Activated naive CD8-positive, alpha-beta T cell treated with anti-CD3 and anti-CD28 coated beads for 36 hours (primary cell): ENCODE measurements at places on chromosomes 11 and 22.
A peak's percentile ranks its signal among the peaks of the same experiment; 100 is the strongest.

GRCh38 chr11:35951680-35952079 is 7.8 kb downstream of the LDLRAD3 start:
- no peaks in the 10 kb centered on the region for H3K36me3 ChIP-seq
- peaks cover 16% of the 10 kb centered on the region for H3K27me3 ChIP-seq
- H3K27ac ChIP-seq = no peak overlapping the region
- no peaks in the 10 kb centered on the region for H3K4me1 ChIP-seq
- DNase-seq = no peak

GRCh38 chr11:2923446-2924375 is 5.5 kb downstream of the PHLDA2 start:
- no peak for DNase-seq
- peaks cover 4% of the 10 kb centered on the region for H3K4me1 ChIP-seq
- no peak overlapping the region for H3K4me3 ChIP-seq

DNA sequence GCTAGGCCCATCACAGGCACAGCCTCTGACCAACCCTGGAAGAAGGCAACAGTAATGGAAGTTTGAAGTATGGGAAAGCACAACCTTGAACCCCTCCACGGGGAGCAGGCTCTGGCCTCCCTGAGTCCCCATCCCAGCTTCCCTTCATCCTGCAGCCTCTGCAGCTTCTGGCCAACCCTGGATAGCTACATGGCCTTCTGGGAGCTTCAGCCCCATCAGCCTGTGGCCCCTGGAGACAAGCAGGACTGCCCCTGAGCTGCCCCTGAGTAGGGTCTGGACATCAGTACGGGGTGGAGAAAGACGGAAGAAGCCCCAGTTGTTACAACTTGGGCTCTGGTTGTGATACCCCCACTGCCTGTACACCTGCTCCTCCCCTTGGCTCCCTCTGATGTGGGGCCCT is 113.8 kb upstream of the CD82 start:
- H3K27me3 ChIP-seq = peaks cover under 1% of the 10 kb centered on the region
- no peaks in the 10 kb centered on the region for H3K36me3 ChIP-seq
- no peak for DNase-seq
- H3K4me3 ChIP-seq = no peak overlapping the region

DNA sequence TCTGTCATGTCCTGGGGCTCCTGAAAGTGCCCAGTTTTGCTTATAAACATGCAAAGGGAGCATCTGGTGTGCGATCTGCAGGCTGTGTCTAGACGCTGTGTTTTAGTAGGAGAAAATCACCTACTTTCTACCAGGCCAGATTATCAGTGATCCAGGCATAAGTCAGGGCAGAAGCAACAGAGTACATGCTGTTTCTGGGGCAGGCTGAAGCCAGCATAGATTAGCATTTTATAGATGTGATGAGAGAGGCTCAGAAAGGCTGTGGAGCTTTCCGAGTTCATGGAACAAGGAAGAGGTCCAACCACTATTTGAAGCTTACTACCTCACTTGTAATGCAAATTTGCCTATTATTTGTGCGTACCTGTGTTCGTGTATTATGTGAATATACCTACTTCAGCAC is 1208.4 kb upstream of the TENM4 start:
- no peaks in the 10 kb centered on the region for H3K27me3 ChIP-seq
- H3K4me1 ChIP-seq = no peaks in the 10 kb centered on the region
- DNase-seq = no peak
- H3K36me3 ChIP-seq = no peaks in the 10 kb centered on the region
- H3K4me3 ChIP-seq = no peak overlapping the region
- H3K27ac ChIP-seq = no peak overlapping the region

GRCh38 chr11:59062602-59063529 is 23.2 kb upstream of the GLYATL1B start:
- peaks cover 55% of the 10 kb centered on the region for H3K27me3 ChIP-seq
- H3K4me3 ChIP-seq = no peak overlapping the region
- H3K27ac ChIP-seq = no peak overlapping the region
- H3K36me3 ChIP-seq = no peaks in the 10 kb centered on the region
- no peak for DNase-seq

GRCh38 chr11:44572884-44573283 is 7.4 kb downstream of the CD82 start:
- H3K36me3 ChIP-seq = peaks cover 75% of the 10 kb centered on the region
- peaks cover 92% of the 10 kb centered on the region for H3K4me1 ChIP-seq
- H3K4me3 ChIP-seq = peak overlapping the region; percentile 71
- DNase-seq = peak; percentile 42
- H3K27me3 ChIP-seq = no peaks in the 10 kb centered on the region

GRCh38 chr11:129223260-129223659 is 31.1 kb upstream of the ARHGAP32 start:
- no peak overlapping the region for H3K27ac ChIP-seq
- peaks cover 11% of the 10 kb centered on the region for H3K36me3 ChIP-seq
- no peak overlapping the region for H3K4me3 ChIP-seq
- no peaks in the 10 kb centered on the region for H3K27me3 ChIP-seq
- DNase-seq = no peak

DNA sequence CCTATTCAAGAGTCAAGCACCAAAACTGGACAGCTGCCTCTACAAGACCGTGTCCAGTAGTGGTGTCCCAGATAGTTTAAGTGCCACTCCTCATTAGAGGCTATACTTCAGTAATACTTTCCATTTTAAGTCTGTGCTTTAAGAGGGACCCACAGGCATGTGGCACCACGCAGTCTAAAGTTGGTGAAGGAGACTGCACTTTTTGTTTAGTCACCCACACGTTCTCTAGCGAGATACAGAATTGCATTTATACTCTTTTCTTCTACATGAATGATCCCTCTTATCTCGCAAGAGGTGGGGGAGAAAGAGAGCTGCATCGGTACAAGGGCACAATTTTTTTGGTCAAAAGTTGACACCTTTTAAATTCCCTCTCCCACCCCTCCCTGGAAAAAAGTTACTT is 41.5 kb downstream of the DDX6 start:
- peak overlapping the region; percentile 52 for H3K27ac ChIP-seq
- H3K4me3 ChIP-seq = no peak overlapping the region
- H3K27me3 ChIP-seq = no peaks in the 10 kb centered on the region
- H3K36me3 ChIP-seq = peaks cover 34% of the 10 kb centered on the region

GRCh38 chr22:42785706-42786499 is 65.2 kb upstream of the A4GALT start:
- DNase-seq = no peak
- no peak overlapping the region for H3K27ac ChIP-seq
- H3K4me1 ChIP-seq = no peaks in the 10 kb centered on the region
- no peaks in the 10 kb centered on the region for H3K27me3 ChIP-seq
- H3K36me3 ChIP-seq = no peaks in the 10 kb centered on the region
- no peak overlapping the region for H3K4me3 ChIP-seq
